ENCODE measurements at places on chromosomes 13 and 19.

- no peak for DNase-seq
These were observed 43.7 kb upstream of the ENOX1 start for GRCh38 chr13:43830497-43830881.

- no peak for DNase-seq
These were observed 39.3 kb downstream of the RFXAP start for GRCh38 chr13:36858290-36858689.

DNA sequence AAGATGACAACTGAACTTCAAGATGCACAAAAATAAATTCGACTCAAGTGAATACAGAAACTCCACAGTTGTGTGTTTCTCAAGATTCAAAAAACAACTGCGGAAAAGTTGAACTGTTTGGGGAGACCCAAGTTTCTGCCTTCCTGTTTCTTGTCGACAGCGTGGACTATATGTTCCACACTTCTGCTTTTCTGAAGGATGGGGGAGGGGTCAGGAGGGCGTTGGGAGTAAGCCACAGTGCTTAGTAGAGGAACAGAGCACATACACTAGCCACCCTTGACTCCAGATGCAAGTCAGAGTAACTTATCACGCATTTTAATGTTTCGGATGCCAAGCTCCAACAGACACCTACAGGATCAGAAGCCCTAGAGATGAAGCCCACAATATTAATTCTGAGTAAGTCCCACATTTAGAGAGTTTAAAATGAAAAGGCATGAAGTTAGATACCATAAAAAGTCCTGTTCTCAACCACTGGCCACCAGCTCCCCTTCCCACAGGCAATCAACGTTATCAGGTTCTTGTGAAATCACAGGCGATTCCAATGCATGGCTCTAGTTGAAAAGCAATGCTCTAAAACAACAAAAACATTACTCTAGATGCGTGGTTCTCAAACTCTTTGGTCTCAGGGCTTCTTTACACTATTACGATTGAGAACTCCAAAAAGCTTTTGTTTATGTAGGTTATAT lies 4.2 kb downstream of the TUBGCP3 start:
- no peak for DNase-seq

- no peak for DNase-seq
These were observed 30.8 kb downstream of the RGCC start for GRCh38 chr13:41488124-41488523.

- DNase-seq, result no peak
These were observed 77.1 kb downstream of the DNAJC3 start for GRCh38 chr13:95754069-95754468.

DNA sequence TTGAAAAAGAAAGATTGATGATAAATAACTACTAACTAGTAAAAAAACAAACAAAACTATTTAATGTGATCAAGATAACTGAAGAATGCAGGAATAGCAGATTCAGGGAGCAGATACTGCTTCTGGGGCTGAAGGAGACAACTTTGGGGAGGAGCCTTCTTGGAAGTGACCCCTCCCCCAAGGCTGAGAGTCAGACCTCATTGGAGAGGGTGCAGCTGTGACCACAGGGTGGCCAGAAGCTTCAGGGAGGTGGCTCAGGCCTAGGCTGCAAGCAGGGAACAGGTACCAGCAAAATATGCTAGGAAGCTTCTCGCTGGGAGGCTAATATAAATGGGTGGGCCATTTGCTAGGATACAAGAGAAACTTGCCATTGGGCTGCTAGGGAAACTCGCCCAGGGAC lies 149.9 kb downstream of the MYO16 start:
- no peak for DNase-seq

- DNase-seq, result no peak
These were observed 8.2 kb upstream of the NFIC start for GRCh38 chr19:3357992-3358688.

DNA sequence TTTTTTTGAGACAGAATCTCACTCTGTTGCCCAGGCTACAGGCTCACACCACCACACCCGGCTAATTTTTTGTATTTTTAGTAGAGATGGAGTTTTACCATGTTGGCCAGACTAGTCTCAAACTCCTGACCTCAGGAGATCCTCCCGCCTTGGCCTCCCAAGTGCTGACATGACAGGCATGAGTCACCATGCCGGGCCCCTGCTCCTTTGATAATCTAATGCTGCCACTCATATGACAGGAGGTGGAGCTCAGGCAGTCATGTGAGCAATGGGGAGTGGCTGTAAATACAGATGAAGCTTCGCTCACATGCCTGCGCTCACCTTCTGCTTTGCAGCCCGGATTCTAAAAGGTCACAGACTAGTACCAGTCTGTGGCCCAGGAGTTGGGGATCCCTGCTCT lies 25.1 kb downstream of the ARHGEF18 start:
- no peak for DNase-seq

GRCh38 chr13:39415008-39415802 lies 187.8 kb downstream of the LHFPL6 start:
- DNase-seq, result no peak

Measured in GM12892 (cell line).